ENCODE measurements at places on chromosomes 5 and 9. TPM values are rescaled to one million over a fixed set of nuclear protein-coding genes. Genes with fewer than 3 reads are reported as not detected.

- no peak for DNase-seq
These were observed 2.4 kb downstream of the FCN1 start for GRCh38 chr9:134915046-134915985.

- no peak for DNase-seq
These were observed 6.8 kb downstream of the RALGDS start for GRCh38 chr9:133113949-133114885.

DNA sequence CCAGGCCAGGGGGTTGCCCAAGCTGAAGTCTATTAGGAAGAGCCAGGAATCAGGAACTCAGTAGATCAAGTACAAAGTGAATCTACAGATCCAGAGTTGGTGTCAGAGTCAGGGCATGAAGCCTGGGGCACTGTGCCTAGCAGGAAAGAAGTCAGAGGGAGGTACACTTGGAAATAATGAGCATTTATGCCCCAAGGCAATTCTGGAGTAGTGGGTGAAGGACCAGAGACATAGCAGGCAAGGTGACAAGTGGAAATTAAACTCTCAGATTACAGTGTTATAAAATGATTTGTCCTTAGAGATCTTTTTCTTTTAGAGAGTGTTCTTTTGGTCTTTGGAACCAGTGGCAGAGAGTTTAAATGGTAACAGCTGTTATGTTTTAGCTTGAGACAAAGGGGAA, 138.0 kb downstream of the ADAMTSL1 start:
- no peak for DNase-seq

GRCh38 chr9:91427873-91428272, 4.2 kb upstream of the NFIL3 start:
- DNase-seq, result no peak

- no peak for DNase-seq
These were observed 173.3 kb downstream of the PSAT1 start for GRCh38 chr9:78470216-78470615.

- no peak for DNase-seq
These were observed 14.8 kb upstream of the IQGAP2 start for GRCh38 chr5:76388236-76388635.

GRCh38 chr5:169838688-169839087, 141.6 kb downstream of the INSYN2B start:
- no peak for DNase-seq

- no peak for DNase-seq
These were observed 100.6 kb upstream of the IER5L start for GRCh38 chr9:129278391-129279237.

- no peak for DNase-seq
These were observed 93.6 kb downstream of the CDK5RAP2 start for GRCh38 chr9:120486347-120486746.

GRCh38 chr5:79436821-79437220, 77.1 kb downstream of the HOMER1 start:
- no peak for DNase-seq

DNA sequence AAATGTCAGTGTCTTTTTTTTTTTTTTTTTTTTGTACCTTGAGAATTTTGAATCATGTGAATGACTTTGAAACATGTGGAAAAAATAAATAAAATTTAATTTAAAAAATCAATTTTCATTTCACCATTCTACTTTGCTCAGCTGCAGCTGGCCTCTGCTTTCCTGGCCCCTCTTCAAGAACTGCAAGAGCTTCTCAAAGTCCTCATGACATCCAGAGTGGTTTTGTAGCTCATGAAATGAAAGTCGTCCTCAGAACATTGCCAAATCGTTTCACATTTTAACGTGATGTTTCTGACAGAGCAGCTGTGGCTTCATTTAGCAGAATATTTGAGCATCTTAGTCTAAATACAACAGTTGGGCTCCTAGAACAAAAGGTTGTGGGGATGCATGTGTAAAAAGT, 47.9 kb upstream of the TMEM215 start:
- no peak for DNase-seq

DNA sequence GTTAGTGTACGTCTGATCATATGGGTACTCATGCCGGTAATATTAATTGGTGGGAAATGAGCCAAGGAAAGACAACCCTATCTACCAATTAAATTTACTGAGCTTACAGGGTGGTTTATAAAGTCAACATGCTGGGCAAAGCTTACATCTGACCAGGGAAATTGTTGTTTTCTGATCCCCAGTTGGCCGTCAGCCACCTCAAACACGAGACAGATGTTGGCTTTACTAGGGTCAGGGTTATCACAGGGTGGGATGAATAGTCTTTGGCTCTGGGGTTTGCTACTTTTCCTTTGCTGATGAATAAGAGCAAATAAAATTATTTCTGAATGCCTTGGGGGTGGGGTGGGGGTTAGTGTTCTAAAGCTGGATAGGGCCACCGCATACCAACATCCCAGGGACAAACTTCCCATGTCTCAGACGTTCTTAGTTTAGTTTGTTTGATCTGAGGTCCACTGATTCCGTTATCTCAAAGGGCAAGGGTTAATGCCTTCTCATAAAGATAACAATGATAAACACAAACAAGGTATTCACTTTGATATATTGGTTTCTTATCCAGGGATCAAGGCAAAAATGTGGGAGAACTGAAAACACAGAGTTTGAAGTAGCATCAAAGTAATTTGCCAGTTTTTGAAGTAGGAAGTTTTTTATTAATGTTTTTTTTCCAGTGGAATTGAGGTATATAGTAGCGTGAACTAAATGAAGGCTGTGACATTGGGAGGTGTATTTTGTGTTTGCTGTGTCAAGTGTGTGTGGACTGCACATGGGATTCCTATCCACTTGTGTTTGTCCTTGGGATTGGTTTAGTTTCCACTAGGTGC, 109.1 kb upstream of the RPS23 start:
- no peak for DNase-seq

GRCh38 chr9:73023025-73023541, 70.2 kb upstream of the ALDH1A1 start:
- peak; percentile 7 for DNase-seq

CEL gene
- 3.9 TPM for total RNA-seq

FOXE1 gene
- total RNA-seq, result not detected

MED7 gene
- total RNA-seq, result 9.3 TPM

OGN gene
- total RNA-seq, result not detected
